GM10248 (cell line): ENCODE measurements at places on chromosomes 2 and 18.

- DNase-seq = no peak
Measured at GRCh38 chr2:19158896-19159295, 199.5 kb downstream of the OSR1 start.

GRCh38 chr2:79275197-79275596 is 115.6 kb upstream of the REG3A start:
- no peak for DNase-seq

- no peak for DNase-seq
Measured at GRCh38 chr18:71352618-71353017, 1063.8 kb downstream of the SOCS6 start.

GRCh38 chr2:214465363-214466146 is 54.7 kb downstream of the VWC2L start:
- no peak for DNase-seq

GRCh38 chr18:74604774-74605173 is 7.1 kb downstream of the ZNF407 start:
- no peak for DNase-seq

- no peak for DNase-seq
Measured at GRCh38 chr2:138744713-138745112, 35.5 kb downstream of the NXPH2 start.

DNA sequence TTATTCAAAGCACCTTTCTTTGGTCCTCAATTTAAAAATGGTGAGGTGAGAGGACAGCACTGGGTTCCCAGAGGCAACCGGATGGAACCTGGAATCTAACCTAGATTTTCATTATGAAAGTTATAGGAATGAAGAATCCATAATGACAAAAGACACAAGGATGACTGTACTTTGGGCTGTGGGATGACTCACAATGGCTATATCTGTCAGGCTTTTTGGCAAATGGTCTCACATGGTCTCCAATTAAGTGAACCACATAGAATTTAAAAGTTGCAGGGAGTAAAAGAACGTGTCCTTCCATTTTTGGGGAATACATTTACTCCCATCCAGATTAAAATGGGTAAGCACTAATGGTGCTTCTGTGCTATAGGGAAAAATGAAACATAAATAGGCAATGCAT is 31.8 kb upstream of the LYPD1 start:
- no peak for DNase-seq

DNA sequence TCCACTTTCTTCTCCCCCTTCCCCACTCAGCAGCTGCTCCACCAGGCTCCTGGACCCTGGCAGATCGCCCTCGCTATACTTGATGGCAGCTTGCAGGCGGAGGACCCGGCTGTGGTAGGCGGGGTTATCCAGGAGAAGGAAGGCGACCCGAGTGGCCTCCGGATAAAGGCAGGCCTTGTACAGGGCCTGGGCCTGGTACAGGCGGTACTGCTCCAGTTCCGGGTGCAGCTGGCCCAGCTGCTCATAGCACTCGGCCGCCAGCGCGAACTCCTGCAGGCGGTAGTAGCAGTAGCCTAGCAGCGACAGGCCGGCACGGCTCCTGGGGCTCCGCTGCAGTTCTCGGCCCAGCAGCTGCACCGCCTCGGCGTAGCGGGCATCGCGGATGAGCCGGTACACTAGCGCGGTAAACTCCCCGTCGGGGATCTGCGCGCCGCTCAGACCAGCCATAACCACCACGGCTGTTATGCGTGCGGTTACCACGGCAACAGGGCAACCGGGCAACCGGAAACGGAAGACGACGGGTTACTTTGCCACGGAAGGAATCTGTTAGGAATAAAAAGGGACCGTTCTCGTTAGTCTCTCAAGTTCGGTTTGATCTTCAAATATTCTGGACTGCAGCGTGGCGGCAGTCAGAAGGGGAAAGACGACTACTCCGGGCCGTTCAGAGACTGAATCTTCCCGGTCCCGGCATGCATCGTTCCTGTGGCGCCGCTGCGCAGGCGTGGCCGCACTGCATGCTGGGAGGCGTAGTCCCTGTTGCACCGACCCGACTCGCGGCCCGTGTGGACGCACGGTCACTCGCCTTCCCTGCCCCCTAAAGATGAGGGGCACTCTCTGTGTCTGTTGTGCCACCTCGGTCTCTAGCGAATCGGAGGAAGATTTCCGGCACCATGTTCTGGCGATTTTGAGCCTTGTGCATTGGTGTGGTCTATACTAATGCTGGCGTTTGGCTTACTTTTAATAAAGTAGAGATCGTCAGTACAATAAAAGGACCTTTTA is 226.0 kb downstream of the AGPS start:
- DNase-seq = peak; percentile 90

DNA sequence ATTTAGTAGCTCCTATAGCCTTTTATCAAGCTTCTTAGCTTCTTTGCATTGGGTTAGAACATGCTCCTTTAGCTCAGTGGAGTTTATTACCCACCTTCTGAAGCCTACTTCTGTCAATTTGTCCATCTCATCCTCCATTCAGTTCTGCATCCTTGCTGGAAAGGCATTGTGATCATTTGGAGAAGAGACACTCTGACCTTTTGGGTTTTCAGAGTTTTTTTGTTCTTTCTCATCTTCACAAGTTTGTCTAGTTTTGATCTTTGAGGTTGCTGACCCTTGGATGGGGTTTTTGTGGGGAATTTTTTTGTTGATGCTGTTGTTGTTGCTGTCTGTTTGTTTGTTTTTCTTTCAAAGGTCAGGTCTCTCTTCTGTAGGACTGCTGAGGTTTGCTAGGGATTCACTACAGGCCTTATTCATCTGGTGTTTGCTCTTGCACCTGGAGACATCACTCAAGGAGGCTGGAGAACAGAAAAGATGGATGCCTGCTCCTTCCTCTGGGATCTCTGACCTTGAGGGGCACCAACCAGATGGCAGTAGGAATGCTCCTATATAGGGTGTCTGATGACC is 13.9 kb upstream of the TANK start:
- no peak for DNase-seq

GRCh38 chr18:77067291-77068061 is 65.1 kb downstream of the MBP start:
- no peak for DNase-seq

- DNase-seq = no peak
Measured at GRCh38 chr2:169184074-169184473, 114.7 kb downstream of the DHRS9 start.

- no peak for DNase-seq
Measured at GRCh38 chr2:10441948-10442347, 6.2 kb downstream of the ODC1 start.

- DNase-seq = no peak
Measured at GRCh38 chr2:207332480-207333212, 166.9 kb upstream of the KLF7 start.

DNA sequence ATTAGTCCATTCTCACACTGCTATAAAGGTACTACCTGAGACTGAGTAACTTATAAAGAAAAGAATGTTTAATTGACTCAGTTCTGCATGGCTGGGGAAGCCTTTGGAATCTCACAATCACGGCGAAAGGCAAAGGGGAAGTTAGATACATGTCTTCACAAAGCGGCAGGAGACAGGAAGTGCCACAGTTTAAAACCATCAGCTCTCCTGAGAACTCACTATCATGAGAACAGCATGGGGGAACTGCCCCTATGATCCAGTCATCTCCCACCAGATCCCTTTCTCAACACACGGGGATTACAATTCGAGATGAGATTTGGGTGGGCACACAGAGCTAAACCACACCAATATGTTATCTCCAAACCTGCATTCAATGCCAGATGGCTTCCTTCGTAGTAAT is 716.1 kb downstream of the DCC start:
- DNase-seq = no peak

- no peak for DNase-seq
Measured at GRCh38 chr2:241263061-241263460, 52.4 kb downstream of the HDLBP start.

GRCh38 chr18:44737623-44738022 is 56.9 kb downstream of the SETBP1 start:
- DNase-seq = no peak
